ENCODE measurements at places on chromosomes 4 and X.

DNA sequence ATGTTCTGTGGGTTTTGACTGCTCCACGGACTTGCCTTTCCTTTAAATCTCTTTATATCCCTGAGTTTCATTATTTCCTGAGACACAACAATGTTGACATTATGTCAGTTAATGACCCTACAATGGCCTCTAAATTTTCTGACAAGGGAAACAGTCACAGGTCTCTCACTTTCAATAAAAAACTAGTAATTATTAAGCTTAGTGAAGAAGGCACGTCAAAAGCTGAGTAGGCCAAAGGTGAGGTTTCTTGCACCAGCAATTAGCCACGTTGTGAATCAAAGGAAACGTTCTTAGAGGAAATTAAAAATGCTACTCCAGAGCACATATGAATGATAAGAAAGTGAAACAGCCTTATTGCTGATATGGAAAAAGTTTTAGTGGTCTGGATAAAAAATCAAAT is 930.2 kb upstream of the GRID2 start:
- no peak for DNase-seq

DNA sequence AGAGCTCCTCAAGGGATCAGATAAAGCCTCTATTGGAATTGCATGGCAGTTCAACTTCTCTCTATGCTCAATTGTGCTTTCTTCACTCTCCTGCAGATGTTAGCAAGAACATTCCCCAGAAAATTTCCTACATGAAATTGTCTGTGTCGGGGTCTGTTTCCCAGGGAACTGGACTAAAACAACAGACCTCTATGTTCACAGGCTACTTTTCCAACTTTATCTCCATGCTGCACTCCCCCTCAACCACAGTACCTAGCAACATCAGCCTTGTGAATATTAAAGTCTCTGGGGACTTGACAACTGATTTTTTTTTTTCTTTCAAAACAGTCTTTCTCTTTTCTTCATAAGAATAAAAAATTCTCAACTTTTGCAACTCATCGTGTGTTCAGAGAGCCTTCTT is 1470.8 kb upstream of the ADGRL3 start:
- no peak for DNase-seq

GRCh38 chr4:86554646-86555045 is 39.5 kb upstream of the PTPN13 start:
- peak; percentile 67 for DNase-seq

DNA sequence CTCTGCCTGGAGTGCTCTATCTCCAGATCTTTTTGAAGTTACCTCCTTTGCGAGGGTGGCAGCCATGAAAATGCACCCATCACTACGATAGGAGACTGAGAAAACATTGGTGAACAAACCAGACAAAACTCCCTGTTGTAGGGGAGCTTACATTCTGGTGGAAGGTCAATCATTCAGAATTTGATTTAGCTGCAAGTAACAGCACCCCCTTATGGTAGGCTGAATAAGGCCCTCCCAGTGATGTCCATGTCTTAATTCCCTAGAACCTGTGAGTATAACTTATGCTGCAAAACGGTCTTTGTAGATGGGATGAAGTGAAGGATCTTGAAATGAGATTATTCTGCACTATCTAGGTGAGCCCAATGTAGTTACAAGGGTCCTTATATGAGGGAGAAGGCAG is 5.6 kb upstream of the TEC start:
- no peak for DNase-seq

GRCh38 chr4:35250331-35250730 is 994.0 kb downstream of the ARAP2 start:
- no peak for DNase-seq

DNA sequence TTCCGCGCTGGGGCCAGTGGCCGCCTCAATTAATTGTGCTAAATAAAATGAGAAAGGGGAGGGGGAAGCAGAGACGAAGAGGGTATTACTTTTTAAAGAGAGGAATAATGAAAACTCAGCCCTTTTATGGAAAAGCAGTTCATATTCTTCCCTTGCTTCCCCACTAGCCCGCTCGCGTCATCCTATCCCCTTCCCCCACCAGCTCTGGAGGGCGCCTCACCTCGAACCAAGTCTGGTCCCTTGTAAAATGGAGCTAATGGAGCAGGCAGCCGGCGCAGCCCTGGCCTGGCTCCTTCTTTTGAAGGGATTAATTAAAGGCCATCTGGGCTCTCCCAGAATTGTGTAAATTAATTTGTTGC is 511 bp upstream of the NKX6-1 start:
- DNase-seq, result no peak

- no peak for DNase-seq
Observed at GRCh38 chrX:110172215-110172614, 145.7 kb downstream of the AMMECR1 start.

GRCh38 chrX:68462653-68463052 is 29.4 kb upstream of the OPHN1 start:
- no peak for DNase-seq

GRCh38 chr4:136670265-136670664 is 862.0 kb downstream of the PCDH18 start:
- DNase-seq, result no peak

DNA sequence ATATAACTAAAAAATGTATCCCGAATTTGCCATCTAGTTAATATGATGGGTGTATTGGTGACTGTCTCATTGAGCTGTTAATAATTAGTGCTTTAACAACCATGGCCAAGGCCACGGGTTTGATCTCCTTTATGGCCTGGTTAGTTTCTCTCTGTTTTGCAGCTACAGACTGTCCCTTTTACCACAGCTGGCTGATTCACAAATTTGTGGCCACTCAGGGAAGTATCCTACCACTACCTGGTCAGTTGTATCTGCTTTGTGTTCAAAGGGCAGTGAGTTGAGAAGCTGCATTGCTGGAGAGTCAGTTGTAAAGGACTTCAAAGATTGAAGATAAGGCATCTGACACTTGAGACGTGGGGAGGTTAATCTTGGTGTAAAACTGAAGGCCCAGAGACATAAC is 219.1 kb upstream of the BMP3 start:
- DNase-seq, result no peak

- DNase-seq, result no peak
Observed at GRCh38 chr4:93495346-93495745, 333.2 kb upstream of the ATOH1 start.

DNA sequence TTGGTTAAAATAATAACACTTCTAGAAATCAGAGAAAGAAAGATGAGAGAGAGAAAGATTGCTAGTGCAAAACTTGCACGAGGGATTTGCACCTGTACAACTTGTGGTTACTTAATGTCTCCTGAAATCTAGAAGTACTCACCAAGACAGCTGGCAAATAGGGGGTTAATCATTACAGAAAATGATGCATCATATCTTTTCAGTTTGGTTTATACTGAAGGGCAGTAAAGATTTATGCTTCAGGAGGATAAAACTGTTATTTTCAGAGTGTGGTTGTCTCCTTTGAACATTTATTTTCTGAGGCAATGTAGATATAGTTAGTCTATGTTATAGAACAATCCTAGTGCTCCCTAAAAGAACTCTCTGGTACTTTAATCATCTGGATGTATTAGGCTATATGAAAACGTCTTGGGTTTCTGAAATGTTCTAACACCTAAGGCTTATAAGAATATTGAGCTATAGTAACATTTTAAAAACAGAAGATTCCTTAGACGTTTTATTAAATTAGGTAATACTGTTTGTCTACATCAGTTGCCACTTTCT is 13.3 kb downstream of the ATOH1 start:
- no peak for DNase-seq

DNA sequence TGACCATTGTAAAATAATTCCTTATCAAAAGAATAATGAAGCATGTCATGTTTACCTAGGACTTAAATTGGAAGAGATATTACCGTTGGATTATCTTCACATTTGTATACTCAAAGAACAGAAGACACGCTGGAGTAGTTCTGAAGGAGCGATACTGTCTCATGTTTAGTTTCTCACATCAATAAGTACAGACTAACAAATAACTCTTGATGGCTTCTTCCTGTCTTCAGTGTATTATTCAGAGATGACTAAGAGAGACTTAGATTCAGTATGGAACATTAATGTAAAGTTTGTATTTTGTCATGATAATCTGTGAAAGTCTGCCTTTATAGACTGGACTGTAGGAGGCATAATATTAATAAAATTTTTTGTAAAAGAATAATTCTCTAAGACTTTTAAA is 72.7 kb downstream of the SPRY1 start:
- no peak for DNase-seq

DNA sequence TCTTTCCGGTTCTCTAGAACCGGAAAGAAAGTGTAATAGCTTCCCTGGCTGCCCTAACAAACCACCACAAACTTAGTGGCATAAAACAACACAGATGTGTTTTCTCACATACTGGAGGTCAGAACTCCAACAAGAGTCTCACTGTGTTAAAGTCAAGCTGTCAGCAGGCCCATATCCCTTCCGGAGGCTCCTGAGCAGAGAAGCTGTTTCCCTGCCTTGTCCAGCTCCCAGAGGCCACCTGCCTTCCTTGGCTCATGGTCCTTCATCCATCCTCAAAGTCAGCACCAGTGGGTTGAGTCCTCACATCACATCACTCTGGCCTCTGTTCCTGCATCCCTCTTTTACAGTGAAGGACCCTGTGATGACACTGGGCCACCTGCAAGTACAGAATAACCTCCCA is 49.8 kb upstream of the HMX1 start:
- no peak for DNase-seq

GRCh38 chrX:129772796-129773431 is 6.8 kb upstream of the SASH3 start:
- DNase-seq, result no peak

- DNase-seq, result no peak
Observed at GRCh38 chr4:8763966-8764901, 107.4 kb downstream of the HMX1 start.

DNA sequence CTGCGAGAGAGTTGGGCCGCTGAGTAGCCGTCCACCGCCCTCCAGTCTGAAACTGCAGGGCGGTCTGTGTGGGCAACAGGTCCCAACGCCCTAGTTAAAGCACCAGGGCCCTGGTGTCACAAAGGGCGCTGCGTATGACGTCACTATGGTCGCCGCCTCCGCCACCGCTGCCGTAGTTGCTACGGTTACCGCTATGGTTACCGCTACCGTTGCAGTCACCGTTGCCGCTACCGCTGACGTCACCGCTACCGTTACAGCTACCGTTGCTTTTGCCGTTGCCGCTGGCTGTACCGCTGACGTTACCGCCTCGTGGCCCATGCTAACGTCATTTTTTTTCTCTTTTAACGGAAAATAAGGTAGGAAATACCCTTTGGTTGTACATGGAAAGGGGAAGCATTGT is at the start of gene PPP1R2C:
Gene PPP1R2C, minus strand, starts transcription at position 68 of the 400 bp plus-strand sequence. CDS start 84 bp downstream, outside the sequence.
- no peak for DNase-seq

DNA sequence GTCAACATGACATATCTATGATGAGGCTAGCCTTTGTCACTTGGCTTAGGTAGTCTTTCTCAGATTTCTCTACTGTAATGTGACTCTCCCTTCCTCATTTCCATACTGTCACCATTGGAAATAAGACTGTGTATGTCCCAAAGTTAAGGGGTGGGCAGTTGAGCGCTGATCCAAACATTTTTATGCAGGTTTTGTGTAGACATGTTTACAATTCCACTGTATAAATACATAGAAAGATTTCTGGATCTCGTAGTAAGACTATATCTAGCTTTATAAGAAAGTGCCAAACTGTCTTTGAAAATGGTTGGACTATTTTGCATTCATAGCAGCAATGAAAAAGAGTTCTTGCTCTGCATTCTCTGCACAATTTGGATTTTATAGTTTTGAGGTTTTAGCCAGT is 227.2 kb downstream of the GPM6A start:
- no peak for DNase-seq

- no peak for DNase-seq
Observed at GRCh38 chr4:147969573-147970385, 237.9 kb downstream of the ARHGAP10 start.

DNA sequence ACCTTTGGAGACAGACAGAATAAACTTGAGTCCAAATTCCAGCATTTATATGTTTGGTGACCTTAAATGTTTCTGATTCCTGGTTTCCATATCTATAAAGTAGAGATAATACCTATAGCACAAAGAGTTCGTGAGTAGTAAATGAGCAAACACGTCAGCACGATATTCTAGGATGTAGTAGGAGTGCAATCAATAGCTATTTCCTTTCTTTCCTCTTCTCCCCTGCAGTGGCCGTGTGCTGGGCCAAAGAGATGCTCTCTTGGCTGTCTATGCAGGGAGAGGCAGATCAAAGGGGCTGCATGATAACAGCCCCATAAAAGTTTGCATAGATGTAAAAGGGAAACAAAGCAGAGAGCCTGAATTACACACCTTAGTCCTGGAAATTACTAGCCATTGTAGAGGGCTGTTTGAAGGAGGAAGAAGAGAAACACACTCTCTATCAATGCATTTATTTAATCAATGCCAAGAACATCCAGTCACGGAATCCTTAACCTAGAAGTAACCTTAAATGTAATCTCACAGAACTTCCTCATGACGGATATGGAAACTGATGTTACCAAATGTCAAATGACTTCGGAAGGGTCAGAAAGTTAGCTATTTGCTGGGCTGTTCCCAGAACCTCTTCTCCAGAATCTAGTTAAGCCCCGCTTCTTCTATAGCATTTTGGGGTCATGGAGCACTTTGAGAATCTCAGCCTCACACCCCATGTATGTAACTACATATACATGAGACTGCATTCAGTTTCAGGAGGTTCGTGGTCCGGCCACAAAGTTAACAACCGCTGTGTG is 35.5 kb upstream of the PLAC8 start:
- no peak for DNase-seq

DNA sequence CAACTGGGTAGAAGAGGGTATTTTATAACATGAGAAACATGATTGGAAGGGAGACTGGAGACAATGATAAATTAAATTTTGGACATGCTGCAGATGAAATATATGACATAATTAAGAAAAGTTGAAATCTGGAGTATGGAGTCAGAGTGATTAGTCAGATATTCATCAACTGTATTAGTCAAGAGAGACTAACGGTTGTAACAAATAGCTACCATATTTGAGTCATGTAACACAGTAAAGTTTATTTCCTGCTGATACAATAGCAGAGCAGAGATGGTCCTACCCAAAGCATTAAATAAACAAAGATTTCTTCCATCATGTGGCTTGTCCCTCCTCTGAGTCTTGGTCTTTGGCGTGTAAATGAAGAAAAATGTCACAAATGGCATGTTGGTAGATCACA is 321.3 kb downstream of the GALNTL6 start:
- DNase-seq, result no peak

DNA sequence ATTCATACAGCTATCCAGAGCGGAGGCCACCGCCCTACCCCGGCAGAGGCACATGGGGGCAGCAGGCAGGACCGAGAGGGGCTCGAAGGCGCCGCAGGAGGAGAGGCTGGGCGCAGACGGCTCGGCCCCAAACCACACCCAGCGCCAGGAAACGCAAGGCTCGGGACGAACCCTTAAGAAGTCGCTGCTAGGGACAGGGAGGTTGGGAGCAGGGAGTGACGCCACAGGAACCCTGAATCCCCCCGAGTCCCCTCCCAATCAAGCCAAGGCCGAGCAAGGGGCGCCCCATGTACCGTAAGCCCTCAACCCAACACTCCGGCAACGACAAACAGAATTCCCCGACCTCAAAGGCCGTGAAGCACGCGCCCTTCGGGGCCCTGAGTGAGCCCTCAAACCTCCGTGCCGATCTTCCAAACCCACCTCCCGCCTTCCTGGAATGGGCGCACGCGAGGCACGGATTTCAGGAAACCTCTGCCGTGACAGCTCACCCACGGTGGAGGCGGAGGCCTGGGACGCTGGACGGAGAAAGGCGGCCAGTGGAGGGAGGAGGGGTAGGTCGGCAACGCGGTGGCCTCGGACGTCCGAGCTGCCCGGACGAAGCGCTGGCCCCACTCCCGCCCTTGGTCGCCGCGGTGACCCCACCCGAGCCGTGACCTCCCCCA is 1.8 kb downstream of the ZFYVE28 start:
- DNase-seq, result no peak

GRCh38 chrX:57265126-57265525 is 21.4 kb upstream of the FAAH2 start:
- DNase-seq, result no peak
